H9 (cell line): ENCODE measurements at places on chromosomes 5 and 9.

DNA sequence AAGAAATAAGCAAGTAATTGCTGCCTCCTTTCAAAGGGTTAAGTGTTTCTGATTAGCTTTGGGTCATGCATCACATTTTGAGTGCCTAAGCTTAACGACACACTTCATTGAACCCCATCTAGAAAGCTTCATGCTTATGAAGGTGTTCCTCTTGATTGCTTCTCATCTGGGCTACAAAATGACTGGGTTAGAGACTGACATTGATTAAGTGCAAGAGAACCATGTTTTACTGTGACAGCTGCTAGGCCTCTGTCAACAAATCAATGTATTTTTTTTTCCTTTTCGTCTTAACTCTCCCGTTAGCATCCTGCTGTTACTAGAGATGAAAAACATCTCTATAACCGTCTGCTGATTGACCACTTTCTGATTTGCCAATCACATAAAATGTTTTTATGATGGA lies 725.0 kb downstream of the TLE1 start:
- DNase-seq, result no peak

DNA sequence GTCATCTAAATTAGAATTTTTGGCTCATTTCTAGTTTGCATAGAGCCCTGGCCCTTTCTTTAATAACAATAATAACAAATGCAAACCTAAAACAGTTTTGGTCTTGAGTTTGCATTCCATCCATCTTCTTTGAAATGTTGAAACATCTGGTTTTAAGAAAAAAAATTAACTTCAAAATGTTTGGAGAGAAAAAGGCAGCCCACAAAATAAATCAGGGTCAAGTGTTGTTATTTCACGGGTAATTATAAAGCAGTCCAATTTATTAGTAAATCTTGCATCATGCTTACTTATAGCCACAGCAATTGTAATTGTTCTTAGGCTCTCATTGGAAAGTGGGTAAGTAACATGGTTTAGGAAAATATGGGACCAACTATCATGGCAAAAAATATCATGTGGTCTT lies 247.0 kb upstream of the MEF2C start:
- DNase-seq, result no peak

DNA sequence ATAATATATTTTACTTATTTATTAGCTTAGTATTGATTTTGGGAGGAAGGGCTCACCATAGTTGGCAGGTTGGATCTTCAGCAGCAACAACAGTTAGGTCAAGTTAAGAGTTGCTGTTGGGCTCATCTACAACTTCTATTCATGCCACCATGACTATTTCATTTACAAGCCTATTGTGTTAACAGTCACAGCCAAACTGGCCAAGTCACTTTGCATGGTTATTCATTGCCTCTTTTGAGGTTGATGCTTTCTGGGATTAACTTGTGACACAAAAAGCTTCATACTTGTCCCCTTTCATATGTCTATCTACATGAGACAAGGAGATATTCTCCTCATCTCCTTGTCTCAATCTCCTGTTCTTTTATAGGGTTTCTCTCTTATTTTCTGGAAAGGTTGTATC lies 98.3 kb downstream of the WDR70 start:
- DNase-seq, result no peak

- no peak for DNase-seq
These were observed 2.0 kb downstream of the ADCY2 start for GRCh38 chr5:7397937-7398336.

DNA sequence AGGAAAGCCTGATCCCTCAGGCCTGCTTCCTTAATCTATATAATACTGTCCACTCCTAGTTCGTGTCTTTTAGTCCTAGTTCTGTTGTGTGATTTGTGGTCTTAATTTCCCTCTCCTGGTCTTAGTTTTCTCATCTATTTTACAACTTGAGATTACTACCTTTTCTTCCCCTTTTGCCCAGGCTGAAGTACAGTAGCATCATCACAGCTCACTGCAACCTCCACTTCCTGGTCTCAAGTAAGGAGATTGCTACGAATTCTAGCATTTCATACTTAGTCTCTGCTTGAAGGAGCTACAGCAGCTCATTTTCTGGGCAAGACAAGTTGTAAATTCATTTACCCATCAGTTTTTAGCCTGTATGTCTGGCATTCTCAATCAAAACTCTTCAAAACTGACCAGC lies 5.5 kb downstream of the TRIM32 start:
- DNase-seq, result no peak

GRCh38 chr5:136056771-136057335 lies 28.1 kb downstream of the TGFBI start:
- DNase-seq, result no peak

DNA sequence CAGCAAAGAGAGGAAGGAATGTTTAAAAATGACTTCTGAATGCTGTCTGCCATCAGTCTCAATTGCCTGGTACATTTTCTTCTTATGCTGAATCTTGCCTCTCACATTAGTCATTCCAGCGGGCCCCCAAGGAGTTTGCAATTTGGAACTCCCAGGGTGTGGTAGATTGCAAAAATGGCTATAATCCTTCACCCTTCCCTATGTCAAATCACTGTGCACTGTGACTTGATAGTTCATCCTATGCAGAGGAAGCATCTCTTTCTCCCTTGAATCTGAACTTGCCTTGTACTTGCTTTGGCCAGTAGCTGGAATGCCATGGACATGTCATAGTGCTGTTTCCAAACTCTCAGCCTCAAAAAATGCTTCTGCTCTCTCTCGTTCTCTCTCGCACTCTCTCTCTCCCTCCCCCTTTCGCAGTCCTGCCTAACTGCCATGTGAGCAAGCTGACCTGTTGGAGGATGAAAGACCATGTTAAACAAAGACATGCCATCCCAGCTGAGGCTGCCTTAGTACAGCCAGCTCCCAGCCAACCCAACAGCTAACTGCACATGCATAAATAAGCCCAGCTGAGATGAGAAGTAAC lies 284.0 kb upstream of the TLE4 start:
- no peak for DNase-seq

DNA sequence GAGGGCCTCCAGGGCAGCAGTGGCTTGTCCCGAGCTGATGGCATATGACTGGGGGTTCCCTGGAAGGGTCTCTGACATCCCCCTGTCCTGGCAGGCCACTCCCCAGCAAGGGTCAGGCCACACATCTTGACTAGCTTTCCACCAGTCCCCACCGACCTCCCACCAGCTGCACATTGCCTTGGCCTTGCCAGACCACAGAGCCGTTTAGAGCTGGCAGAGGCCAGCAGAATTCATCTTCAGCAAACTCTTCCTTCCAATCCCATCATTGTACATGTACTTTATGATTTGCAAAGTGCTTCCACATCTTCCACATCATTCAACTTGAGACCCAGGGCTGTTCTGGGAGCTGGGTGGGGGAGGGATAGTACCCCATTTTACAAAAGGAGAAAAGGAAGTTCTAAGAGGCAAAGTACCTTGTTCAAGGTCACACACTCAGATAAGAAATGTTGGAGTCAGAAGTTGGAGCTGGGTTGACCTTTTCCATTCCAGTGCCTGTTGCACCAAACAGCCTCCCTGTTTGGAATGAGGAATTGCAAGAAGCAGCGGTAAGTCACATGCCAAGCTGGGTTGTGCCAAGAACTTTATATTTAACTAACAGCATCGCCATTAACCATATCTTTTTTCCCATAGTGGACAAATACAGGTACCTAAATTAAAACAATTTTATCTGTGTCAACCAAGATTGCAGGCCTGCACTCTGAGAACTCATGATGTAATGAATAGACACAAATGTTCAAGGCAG lies 25.8 kb upstream of the COL15A1 start:
- no peak for DNase-seq

- DNase-seq, result no peak
These were observed 17.7 kb upstream of the TLX3 start for GRCh38 chr5:171291371-171291770.

DNA sequence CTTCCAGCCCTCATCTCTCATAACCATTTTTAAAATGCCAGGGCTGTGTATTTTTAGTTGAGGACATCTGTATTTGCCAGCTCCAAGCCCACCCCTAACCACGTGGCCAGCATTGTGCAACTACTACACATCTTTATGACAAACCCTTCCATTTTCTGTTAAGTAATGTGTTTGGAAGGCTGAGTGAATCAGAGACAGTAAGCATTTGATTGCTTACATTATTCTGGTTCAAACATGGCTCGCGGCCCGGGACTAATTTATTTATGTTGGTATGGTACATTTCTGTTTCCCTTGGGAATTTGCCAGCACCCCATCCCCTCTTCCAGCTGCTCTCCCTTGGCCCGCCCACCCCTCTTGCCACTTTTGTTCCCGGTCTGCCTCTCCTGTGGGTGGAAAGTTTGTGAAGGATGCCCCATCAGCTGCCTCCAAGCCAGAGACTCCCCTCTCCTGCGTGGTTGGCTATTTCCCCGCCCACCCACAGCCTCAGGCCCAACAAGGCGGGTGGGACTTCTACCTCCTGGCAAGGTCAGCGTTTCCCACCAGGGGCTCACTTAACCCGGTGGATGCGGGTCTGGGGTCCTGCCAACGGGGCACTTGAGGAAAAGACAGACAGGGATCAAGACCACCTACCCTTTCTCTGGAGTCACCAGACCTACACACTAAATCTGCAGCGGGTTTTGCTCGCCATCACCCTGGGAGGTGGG lies 162.2 kb downstream of the HSD17B3 start:
- DNase-seq, result no peak

DNA sequence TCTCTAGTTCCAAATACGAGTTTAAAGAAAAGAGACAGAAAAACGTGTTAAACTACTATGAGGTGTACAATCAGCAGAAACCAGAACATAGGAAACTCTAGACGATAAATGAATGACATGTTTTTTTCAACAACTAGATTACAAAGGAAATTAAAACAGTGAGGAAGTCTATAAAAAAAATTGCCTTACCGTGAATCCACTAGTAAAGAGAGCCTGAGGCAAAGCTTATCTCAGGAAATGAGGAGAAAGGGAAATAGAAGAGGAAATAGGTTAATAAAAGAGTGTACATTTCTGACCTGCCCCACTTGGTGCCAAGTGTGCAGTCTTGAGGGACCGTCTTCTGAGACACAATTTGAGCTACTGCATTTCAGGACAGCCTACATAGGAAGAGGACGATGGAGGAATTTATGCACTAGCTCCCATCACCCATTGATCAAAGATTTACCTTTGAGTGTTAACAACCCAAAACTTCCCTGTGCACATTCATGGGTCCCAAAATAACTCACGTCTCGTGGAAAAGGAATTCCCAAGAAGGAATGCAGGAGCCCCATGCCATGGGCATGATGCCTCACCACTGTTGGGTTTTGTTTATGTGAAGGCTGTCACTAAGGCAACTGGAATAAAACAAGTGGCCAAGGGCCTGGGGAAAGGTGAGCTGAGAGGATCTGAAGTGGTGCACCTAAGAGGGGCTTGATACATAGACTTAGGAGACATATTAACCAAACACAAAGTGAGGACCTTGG lies 53.6 kb upstream of the SLC1A3 start:
- DNase-seq, result peak; percentile 43

- no peak for DNase-seq
These were observed 56.7 kb upstream of the EQTN start for GRCh38 chr9:27353474-27354229.

DNA sequence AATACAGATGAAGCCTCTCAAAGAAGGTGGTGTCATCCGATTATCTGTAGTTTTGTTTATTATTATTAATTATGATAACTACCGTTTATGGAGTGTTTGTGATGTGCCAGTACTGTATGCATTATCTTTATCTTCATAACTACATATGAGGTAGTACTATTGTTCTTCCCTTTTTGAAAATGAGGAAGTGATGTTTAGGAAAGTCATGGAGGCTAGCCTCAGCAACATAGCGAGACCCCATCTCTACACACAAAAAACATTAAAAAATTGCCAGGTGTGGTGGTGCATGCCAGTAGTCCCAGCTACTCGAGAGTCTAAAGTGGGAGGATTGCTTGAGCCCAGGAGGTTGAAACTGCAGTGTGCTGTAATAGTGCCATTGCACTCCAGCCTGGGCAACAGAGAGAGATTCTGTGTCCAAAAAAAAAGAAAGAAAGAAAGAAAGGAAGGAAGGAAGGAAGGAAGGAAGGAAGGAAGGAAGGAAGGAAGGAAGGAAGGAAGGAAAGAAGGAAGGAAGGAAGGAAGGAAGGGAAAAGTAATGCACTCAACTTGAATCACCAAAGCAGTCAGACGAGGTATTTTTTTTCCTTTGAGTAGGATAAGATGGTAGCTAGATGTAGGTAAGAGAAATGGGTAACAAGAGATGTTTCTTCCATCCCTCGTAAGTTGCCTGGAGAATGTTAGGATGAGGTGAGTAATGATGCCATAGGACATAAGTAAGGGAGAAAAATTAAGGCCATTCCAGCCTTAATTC lies 47.8 kb downstream of the PAM start:
- DNase-seq, result no peak

GRCh38 chr9:13616491-13617035 lies 337.1 kb upstream of the MPDZ start:
- DNase-seq, result no peak

- no peak for DNase-seq
These were observed 56.6 kb downstream of the CFAP90 start for GRCh38 chr5:7794311-7794710.

DNA sequence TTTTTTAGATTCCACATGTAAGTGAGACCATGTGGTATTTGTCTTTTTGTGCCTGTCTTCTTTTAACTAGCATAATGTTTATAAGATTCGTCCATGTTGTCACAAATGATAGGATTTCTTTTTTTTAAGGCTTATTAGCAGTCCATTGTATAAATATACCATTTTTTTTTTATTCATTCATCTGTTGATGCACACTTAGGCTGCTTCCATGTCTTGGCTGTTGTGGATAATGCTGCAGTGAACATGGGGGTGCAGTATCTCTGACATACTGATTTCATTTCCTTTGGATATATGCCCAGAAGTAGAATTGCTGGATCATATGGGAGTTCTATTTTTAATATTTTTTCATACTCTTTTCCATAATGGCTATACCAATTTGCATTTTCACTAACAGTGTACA lies 48.7 kb downstream of the KIAA1958 start:
- no peak for DNase-seq

- no peak for DNase-seq
These were observed 76.7 kb upstream of the IER5L start for GRCh38 chr9:129254566-129255287.

DNA sequence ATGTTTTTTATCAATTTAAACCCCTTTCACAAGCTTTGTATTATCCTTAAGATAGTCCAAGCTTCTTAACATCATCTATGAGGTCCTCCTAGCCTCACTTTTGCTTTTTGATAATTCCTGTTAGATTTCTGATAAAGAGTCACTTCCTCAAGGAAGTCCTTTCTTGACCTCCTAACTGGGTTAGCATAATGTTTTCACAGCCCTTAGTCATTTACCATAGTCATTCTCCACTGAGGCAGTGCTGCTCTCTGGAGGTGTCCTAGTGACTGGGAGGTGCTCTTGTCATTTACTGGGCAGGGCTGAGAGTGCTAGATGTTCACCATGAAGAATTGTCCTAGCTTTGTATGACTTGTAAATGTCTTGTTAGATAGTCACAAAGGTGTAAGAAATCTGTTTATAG lies 26.4 kb downstream of the TNPO1 start:
- no peak for DNase-seq

GRCh38 chr9:71692337-71692736 lies 76.0 kb downstream of the CEMIP2 start:
- DNase-seq, result no peak
